T-helper 1 cell (primary cell): ENCODE measurements at places on chromosomes 12 and 14.

DNA sequence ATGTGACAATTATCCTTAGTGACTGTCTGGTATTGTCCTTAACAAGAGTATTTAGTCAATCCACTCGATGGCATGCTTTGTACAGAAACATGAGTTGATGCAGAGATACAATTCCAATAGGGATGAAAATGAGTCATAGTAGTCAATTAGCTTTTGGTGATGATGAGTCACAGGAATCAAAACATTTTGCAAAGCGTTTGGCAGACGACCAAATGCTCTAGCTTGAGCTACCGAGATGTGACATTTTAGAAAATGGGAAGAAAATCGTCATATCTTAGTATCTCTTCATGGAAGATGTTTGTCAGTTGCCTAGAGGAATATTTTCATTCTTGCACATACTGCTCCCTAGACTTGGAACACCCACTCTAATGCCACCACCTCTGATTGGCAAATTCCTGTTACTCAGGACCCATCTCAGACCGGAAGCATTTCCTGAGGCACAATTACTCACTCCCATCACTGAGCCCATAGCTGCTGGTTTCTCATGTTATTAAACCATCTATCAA, 95.0 kb downstream of the LMNTD1 start:
- DNase-seq = no peak

DNA sequence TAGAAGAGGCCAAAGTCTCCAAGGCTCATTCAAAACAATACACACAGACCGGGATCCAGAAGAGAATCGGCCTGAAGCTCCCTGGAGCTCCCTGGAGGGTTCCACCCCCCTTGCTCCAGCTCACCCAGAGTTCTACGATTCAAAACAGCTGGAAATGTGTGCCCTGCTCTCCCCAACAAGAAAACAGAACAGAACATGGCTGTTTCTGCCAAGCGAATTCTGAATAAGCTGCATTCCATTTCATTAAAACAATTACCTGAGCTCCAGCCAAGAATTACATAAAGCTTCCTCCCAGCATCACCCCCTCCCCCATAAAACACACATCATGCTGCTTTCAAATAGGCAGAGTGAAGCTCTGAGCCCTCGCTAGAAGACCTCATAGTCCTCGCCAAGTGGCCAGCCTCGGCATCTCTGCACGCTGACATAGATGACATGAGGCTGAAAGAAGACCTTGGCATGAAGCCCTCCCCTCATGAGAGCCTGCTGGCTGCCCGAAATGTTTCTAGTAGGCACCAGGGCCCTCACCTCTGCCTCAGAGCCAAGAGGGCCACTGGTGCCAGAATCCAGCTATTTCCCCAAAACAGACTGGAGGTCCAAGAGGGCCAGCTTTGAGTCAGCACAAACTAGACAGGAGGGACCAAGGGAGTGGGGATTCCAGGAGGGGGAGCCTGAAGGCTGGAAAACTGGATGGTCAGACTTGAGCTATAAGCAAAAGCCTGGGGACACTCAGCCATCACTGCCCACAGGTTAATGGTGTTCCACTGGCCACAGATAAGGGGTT, 8.3 kb downstream of the PXN start:
- DNase-seq = no peak

DNA sequence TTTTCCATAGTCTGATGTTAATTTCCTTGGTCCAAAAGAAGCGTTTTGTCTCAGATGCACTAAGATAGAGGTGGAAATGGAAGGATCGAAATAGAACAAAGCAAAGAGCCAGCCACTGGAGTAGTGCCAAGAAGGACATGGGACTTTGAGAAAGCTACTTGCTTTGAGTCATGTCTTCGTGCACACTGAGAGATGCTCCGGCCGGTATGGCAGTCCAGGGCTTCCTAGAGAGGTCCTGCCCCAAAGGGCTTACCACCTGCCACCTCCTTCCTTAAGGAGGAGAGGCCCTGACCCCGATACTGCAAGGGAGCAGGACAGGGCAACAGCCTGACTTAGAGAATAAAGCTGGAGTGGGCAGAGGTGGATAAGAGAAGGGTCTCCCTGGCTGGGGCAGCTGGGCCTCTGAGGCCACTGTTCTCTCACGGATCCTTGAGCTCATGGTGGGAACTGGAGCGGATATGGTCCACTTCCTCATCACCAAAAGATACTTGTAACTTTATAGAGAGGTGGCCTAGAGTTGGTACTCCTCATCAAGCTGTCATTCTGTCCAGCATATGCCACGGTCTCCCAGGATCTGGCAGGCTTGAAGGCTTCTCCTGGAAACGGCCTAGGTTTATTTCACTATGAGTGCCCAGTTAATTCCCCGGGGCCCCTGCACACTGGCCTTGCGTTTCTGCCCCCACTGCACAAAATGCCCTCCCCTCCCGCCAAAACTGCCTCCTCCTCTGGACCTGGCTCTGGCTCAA, 57.4 kb downstream of the FOXN3 start:
- no peak for DNase-seq

- no peak for DNase-seq
Observed at GRCh38 chr12:52037248-52037861, 13.9 kb upstream of the NR4A1 start.

- DNase-seq = no peak
Observed at GRCh38 chr12:81627336-81628189, 131.6 kb downstream of the PPFIA2 start.

DNA sequence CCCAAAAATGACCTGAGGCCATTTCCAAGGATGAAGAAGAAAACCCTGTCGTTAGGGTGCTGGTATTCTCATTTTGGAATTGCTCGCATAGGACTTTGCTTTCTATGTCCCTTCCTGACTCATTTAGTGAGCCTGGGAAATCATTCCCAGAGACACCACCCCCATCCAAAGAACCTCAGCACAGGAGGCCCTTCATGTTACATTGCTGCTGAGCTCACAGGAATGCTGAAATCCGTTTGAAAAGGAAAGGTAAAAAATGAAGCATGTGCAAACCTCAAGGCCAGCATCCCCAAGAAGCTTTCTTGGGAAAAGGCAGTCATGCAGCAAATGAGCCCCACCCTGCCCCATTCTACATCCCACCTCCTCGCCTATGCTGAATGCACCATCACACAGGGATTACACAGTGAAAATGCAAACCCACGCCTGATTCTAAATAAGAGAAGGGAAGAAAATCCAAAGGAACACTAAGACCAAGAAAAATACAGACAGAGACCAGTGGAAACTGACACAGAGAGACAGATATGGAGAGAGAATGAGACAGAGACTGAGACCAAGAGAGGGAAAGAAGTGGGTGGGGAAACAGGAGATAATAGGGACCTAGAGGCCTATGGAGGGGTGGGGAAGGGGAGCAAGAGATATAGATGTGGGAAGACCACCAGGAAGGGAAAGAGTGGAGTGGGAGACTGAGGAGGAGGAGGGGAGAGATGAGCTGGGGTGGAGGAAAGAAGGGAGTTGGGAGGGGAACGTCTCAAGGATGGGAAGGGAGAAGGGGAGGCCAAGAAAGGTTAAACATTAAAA, 33.5 kb downstream of the NIN start:
- DNase-seq = no peak

DNA sequence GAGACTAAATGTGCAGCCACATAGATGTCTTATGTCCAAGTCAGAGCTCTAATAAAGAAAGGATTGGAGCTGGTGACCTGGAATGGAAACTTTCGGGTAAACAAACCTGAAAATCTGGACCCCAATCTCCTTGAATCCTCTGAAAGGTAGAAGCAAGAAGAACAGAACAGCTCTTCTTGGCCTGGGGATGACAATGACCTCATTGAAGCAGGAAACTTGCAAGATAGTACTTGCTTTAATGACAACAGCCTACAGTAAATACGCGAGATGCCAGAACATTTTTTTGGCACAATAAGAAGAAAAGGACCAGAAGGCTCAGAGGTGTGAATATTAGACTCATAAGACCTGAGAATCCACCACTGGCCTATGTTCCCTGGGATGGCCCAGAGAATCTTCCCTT, 4.1 kb upstream of the PRIMA1 start:
- no peak for DNase-seq

DNA sequence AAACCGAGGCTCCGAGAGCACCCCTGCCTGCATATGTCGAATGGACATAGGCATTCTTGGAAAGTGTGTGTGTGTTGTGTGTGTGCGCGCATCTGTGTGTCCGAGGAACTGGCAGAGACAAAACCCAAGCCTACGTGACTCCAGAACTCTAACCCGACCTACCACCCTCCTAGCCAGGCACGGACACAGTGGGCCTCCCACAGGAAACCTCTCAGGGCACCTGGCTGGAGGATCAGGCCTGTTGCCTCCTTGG, 556 bp upstream of the PGF start:
- no peak for DNase-seq

GRCh38 chr12:91327889-91328288, 145.3 kb upstream of the DCN start:
- DNase-seq = no peak

GRCh38 chr12:1539135-1539534, 55.2 kb downstream of the FBXL14 start:
- no peak for DNase-seq

GRCh38 chr12:52342781-52343490, 21.7 kb upstream of the KRT83 start:
- DNase-seq = no peak

DNA sequence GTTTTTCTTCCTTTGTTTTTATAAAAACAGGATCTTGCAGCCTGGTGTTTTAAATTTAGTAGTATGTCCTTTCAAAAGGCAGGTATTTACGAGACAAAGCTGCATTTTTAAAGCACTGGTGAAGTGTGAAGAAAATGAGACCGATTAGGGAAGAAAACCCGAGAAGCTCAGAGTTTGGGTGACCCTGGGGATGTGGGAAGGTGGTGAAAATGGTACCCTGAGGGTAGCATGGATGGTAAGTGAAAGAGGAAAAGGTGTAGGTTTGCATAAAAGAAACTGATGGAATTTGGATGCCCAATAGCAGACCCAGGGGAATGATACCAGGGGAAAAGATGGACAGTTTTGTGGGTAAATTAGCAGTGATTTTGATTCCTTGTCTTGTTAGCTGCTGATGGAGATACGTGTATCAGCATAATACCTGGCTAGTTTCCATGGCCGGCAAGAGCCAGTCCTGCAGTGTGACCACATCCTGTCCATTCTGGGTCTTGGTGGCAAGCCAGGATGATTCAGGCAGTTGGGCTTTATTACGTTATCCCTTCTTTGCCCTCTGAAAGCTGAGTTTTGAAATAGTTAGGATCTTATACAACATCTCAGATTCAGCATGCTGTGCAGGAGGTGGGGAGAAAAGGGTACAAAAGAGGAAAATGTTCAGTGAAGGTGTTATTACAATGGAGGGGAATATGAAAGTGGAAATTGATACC, 8.9 kb downstream of the BICD1 start:
- DNase-seq = no peak

DNA sequence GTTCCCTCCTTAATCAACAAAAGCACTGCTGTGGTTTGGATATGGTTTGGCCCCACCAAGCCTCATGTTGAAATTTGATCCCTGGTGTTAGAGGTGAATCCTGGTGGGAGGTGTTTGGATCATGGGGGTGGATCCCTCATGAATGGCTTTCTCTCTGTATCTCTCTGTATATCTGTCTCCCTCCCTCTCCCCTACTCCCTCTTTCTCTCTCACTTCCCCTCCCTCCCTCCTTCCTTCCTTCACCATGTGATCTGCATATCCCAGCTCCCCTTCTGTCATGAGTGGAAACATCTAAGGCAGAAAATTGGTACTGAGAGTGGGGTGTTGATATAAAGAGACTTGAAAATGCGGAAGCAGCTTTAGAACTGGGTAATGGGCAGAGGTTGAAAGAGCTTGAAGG, 5.2 kb downstream of the GSKIP start:
- DNase-seq = no peak

GRCh38 chr12:124375141-124375788, 80.4 kb downstream of the RFLNA start:
- DNase-seq = no peak

DNA sequence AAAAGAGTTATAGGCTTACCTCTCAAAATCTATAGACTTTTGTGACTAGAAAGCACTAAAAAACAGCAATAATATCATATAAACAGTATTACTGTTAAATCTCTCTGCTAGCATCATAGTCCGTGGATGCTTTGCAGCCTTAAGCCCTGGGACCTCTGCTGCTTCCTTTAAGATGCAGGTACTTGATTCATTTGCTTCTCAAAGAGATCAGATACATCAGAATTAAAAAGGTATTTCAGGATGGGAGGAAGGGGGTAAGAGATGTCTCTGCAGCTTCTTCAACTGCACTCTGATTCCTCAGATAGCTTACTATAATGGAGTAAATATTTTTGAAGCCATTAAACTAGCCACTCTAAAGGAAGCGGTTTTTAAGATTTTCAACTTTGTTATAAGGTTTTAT, 49.3 kb downstream of the PAPLN start:
- no peak for DNase-seq

GRCh38 chr12:113236539-113237399, 15.5 kb downstream of the TPCN1 start:
- DNase-seq = no peak

DNA sequence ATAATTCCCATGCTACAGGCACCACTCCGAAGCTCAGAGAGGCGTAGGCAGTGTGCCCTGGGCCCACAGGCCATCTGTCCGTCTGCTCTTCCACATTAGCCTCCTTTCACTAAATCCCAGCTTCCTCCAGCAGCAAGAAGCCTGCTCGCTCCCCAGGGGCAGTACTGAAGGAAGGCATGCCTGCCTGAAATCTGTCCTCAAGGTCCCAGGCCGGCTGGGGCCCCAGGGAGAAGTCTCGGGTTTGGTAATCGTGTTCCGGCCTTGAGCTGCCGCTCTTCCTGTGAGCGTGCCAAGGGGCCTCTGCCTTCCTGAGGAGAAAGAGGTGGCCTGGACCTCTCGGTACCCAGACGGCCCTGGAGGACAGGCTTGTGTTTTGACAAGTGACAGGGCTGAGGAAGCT, 15.2 kb upstream of the DLK1 start:
- DNase-seq = no peak

DNA sequence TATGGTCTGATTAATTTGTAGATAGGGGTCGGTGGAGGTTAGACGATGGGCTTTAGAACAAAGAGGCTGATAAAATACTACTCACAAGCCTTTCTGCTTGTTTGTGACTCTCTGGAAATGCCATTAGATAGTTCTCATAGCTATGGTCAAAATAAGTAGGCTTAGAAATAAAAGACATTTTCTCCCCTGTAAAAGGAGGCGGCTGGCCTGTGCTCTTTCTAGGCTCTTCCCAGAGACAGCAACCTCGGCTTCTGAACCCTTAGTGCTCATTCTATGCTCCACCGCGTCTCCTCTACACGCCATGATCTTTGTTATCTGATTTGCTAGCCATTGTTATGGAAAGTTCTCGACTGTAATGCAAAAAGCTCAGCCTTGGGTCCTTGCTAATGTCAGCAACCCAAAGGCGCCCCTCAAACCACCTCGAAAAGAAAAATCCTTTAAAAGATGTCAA, 64.5 kb downstream of the CRADD start:
- no peak for DNase-seq
